Suppressor macrophage treated with lipopolysaccharide for 1 hour (primary cell): ENCODE measurements at places on chromosomes 2 and 18.

GRCh38 chr2:88809216-88809615 lies 117.7 kb downstream of the RPIA start:
- no peak for DNase-seq

DNA sequence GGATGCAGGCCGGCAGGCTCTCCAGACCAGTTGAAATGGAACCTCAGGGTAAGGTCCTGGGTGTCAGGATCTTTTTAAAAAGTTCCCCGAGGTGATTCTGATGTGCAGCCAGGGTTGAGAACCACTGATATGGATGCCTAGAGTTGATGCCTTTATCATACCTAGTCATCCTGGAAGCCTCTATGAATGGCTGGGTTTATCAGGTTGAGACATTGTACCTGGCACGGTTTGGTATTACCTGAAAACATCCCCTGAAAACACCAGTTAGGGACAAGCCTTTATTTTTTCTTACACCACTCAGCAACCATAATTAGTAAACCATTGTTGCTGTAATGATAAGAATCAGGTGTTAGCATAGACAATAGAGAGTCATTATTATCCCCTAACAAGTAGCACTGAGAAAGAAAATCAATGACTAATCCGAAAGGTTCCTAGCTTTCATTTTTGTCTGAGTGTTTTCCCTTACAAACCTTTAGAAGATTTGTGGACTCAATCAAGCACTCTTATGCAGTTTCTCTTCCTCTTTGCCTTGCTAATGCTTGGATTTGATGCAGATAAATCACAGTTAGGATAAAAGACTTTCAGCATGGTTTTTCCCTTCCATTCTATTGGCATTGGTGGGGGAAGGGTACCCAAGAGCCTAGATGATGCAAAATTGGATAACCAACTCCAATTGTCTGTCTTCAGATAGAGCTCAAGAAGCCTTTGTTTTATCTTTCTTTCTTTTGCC lies 116.5 kb upstream of the LYPD6 start:
- peak; percentile 10 for DNase-seq

- DNase-seq = peak; percentile 55
These were observed 98.1 kb upstream of the CDC42EP3 start for GRCh38 chr2:37769551-37769950.

- no peak for DNase-seq
These were observed 66.0 kb downstream of the STEAP3 start for GRCh38 chr2:119289642-119290041.

GRCh38 chr2:3447789-3448317 lies 68.4 kb downstream of the TRAPPC12 start:
- DNase-seq = no peak

DNA sequence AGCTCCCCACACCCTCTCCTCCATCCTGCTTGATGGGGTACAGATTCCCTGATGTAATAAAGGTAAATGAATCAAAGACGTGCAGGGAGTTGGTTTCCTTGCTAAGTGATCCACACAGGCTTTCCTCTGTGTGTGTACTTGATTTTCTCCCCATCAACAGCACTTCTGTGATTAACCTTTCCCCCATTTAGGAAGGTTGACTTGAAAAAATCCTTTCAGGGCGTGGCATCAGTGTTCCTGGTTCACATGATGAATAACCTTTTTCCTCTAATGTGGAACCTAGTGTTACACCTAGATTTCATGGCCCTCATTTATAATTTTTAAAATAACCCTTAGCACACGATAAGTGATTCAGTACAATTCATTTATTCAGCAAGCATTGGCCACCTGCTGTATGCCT lies 115.0 kb downstream of the ICA1L start:
- no peak for DNase-seq

DNA sequence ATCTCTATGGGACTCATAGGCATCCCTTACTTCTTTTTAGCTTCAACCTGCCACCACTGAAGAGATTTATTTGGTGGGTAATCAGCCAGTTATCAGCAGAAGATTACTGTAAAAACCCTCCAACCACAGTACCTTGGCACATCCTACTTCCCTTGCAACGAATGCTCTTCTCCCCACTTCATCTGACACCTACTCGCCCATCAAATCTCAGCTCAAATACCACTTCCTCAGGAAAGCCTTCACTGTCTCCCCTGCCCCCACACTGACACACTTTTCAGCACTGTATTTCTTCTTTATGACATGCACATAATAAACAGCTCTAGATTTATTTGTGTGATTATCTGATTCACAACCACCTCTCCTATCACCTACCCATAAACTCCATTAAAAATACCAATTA lies 3.1 kb downstream of the KDSR start:
- DNase-seq = no peak

- DNase-seq = no peak
These were observed 119.0 kb upstream of the FN1 start for GRCh38 chr2:215554689-215555498.

DNA sequence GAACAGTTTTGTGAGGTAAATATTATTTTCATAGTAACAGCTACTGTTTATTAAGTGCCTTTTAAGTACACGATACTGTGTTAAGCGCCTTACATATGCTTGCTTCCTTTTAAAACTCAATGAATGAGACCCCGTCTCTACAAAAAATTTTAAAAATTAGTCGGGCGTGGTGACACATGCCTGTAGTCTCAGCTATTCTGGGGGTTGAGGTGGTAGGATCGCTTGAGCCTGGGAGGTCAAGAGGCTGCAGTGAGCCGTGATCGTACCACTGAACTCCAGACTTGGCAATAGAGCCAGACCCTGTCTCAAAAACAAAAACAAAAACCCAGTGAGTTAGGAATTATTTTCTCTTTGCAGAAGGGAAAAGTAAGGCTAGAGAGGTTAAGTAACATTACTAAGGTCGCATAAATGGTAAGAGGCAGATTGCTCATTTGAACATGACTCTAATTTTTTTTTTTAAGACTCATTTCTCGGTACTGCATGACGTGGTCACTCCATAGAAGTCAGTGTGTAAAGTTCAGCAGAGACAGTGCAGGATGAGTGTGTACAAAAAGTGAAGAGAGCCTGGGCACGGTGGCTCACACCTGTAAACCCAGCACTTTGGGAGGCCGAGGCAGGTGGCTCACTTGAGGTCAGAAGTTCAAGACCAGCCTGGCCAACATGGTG lies 1.1 kb downstream of the METAP1D start:
- DNase-seq = no peak

DNA sequence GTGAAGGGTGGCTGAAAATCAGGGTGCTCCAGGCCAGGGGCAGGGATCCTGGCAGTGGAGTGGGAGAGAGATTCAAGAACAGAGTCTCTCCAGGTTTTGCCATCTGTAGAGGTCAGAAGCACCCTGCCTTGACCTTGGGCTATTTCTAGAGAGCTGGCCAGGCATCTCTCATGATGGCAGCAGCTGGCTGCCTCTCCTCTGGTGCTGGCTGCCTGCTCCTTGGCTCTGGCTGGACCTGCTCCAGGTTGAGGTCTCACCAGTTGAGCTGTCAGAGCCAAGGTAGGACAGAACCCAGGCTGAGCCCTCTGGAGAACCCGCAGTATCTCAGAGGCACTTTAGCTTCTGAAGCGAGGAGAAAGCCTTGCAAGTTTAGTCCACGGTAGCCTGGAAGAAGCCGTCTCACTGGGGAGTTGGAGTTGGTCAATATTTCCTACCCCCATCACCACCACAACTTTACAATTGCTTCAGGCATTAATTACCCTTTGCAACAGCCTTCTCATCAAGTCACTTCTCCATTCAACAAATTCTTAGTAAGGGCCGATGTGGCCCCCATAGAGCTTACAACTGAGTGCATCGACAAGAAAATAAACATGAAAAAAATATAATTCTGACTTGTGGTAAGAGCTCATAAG lies 25.6 kb downstream of the GNLY start:
- no peak for DNase-seq

GRCh38 chr2:219521066-219521880 lies 7.0 kb downstream of the ASIC4 start:
- peak; percentile 57 for DNase-seq

GRCh38 chr18:76808561-76808960 lies 13.8 kb upstream of the ZNF236 start:
- no peak for DNase-seq

DNA sequence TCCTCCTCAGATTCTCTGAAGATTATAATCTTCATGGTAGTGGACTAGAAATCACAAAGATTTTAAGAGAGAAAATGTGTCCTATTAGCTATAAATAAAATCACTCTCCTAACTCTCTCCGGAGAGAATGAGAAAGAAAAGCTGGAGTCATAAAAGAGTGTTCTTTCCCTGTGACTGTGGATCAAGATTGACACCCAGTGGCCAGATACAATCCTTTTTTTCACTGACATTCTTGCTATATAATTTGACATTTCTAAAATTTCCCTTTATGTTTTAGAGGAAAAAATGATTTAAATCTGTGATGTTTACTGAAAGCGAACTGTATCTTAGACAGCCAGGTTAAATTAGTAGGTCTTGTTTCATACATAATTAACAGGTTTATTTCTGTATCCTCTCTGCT lies 35.4 kb upstream of the LRP2 start:
- no peak for DNase-seq

DNA sequence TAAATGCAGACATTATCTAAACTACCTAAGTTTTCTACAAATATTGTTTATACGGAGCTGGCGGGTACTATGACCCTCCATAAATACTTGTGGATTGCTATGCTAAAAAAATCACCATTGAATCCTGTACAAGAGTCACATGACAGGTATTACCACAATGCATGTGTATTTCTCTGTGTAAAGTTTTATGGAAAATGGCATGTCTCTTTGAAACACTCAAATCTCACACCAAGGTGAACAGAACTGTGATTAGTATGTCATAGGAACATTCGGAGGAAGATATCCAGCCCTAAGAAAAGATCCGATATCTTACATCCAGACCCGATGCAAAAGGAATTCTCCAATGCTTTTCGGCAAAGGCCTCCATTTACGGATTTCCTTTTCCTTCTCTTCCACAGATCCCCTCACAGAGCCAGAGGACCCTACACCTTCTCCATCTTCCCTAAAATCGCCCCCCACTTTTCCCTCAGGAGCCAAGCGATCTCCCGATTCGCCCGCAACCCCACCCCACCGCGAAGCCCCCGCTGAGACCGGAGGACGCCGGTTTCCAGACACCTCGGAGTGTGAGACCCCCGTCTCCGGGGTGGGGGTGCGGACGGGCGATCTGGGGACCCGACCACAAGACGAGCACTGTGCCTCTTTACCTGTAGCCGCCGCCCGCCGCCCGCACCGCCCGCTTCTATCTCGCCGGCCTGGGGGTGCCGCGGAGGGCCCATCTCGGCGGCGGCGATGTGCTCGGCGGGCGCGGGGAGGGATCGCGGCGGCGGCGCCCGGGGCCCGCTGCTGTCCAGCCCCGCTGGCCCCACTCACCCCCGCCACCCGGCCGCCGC lies 1.2 kb downstream of the SAP130 start:
- DNase-seq = no peak

DNA sequence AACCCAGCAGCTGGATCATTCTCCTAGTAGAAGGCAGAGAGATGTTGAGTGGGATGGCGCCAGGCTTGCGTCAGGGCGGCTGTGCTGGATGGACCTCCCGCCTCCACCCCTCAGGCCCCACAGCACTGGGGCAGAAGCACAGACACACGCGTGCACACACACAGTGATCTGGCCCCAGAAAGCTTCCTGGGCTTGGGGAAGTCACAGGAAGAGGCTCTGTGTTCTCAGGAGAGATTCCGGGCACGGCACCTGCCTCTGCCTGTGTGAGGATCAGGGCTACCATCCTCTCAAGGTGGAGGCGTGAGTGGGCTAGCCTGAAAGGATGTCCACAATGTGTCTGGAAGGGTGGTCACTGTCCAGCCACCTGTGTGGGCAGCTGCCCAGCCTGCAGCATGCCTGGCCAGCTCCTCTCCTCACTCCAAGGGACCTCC lies 229.8 kb upstream of the HS6ST1 start:
- DNase-seq = no peak

- no peak for DNase-seq
These were observed 51.3 kb downstream of the USP34 start for GRCh38 chr2:61419570-61419969.

DNA sequence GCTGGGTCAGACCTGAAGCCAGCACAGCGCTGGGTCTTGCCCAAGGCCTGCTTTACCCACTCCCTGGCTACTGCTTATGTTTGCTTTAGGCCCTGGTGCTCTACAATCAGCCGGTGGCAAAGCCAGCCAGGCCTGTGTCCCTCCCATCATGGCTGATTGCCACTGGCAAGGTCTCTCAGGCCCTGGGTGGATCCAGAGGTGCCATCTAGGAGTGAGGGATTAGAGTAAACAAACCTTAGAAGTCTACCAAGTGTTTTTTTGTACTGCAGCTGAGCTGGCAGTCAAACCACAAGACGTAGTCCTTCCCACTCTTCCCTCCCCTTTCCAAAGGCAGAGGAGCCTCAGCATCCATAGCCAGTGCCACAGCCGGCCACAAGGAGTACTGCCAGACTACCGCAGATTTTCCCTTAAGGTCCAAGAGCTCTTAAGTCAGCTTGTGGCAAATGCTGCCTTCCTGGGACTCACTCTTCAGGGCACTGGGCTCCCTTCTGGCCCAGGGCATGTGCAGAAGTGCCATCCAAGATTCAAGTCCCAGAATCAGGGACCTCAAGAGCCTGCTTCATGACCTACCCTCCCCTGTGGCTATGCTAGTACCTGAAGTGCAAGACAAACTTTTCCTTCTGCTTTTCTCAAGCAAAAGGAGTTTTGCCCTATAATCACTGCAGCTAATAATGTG lies 20.0 kb downstream of the IL1RL2 start:
- no peak for DNase-seq

- no peak for DNase-seq
These were observed 360.2 kb downstream of the FSIP2 start for GRCh38 chr2:186098821-186099220.

GRCh38 chr18:58572181-58572580 lies 56.7 kb downstream of the ALPK2 start:
- DNase-seq = no peak

GRCh38 chr2:171858397-171858958 lies 35.6 kb downstream of the SLC25A12 start:
- DNase-seq = no peak

DNA sequence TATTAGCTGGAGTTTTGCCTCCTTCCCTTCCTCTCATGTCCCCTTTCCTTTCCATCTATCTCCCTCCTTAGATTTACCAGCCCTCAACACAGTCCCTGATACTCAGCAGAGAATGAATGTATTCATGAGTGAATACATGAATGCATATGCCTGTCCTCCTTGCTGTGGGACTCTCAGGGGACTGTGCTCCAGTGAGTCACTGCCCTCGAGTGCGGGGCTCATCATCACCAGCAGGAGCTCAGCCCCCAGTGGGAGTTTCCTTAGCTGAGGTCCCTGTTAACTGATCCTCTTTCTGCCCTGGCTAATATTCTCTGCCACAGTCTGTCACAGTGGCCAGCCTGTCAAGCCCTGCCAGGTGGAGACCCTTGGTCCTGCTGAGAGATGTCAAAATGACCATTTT lies 104.9 kb upstream of the LHCGR start:
- DNase-seq = peak; percentile 23
